ENCODE measurements at places on chromosomes 6 and 20.

GRCh38 chr6:151096691-151097606 is 142.8 kb upstream of the AKAP12 start:
- no peak for DNase-seq

DNA sequence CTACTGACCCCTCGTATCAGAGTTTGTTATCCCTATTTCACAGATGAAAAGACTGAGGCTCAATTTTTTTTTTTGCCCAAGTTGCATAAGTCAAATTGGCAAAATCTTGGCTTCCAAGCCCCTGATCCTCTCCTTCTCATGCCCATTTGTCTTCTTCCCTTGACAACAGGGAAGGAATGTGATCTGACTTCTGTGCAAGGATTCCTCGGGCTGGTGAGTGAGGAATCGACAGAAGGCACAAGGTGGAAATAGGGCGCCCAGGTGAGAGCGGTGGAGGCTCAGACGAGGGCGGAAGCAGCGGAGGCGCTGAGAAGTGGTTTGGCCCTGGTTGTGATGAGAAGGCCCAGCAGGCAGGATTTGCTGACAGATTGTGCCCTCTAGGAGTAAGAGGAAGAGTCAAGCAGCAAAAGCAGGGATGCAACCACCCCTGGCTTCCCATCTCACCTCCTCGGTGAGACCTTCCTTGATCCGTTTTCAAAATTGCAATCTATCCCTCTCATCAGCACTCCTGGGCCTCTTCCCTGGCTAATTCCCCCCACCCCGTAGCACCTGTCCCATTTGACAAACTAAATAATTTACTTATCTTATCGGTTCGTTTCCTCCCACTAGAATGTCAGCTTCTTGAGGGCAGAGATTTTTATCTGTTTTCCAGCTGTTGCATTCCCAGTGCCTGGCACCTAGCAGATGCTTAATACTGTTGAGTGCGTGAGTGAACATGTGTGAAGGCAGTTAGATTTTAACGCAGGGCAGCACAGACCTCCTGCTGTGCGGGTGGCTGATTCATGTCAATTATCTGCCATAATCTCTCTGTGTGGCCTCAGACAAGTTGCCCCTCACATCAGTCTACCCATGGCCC is 3.7 kb upstream of the SIRPA start:
- DNase-seq = no peak

- no peak for DNase-seq
Measured at GRCh38 chr6:33633084-33633461, 12.0 kb downstream of the ITPR3 start.

DNA sequence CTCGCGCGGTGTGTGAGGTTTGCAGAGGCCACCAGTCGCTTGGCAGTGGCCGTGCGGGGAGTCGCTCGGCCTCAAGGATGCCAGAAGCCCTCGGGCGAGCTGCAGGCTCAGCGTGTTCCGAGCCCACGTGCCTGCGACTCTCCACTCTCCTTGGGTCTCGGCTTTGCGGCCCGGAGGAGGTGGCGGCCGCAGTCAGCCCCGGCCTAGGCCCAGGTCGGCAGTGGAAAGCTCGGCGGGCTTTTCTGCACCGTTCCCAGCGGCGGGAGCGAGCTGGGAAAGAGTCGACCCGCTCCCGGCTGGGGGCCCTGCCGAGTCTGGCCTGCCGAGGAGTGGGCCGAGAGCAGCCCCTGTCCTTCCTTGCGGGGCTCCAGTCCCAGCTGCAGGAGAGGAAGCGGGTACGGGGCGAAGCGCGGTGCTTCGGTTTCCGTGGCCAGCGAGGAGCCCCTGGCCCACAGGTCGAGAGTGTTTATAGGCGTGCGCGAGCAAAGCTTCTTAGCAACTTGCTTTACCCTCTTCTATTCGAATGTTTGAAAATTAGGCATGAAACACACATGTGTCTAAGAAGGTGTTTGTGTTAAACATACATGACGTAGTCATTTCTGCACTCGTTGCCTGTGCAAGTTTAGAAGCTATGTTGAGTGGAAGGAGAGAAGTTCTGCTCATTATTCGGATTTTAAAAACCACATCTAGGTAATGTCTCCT is 5.6 kb downstream of the FOXC1 start:
- DNase-seq = no peak

- no peak for DNase-seq
Measured at GRCh38 chr6:96656567-96656966, 93.6 kb downstream of the FHL5 start.

GRCh38 chr6:152189736-152190135 is 382.3 kb downstream of the ESR1 start:
- DNase-seq = no peak

GRCh38 chr20:12699374-12700228 is 309.2 kb upstream of the SPTLC3 start:
- peak; percentile 92 for DNase-seq

DNA sequence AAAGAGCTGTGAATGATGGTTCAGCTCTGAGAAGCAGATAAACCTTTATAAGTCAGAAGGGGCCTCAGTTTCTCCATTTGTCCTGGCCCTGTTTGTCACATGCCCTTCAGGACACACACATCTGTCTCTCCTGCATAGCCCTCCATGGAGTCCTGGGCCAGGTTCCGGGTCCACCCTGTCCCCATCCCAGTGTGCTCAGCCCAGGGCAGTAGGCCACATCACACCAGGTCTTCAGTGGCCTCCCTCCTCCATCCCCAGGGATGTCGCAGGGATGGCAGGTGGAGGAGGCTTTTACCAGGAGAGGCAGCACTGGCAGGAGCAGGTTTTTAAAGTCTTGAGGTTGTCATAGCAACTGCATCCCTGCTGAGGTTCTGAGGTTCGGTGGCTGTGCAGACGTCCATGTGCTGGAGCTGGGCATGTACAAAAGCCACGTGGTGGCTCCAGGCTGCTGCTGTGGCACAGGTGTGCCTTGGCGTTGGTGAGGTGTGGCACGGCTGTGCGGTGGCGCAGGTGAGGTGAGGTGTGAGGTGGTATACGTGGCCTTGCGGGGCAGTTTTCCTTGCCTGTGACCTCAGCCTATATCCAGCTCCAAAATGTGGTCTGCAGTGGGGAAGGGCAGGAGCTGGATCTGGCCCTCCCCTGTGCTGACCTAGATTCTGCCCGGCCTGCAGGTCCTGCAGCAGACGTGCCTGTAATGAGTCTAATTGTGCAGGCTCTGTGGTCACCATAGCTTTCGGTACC is 8.0 kb upstream of the NPBWR2 start:
- peak; percentile 34 for DNase-seq

- no peak for DNase-seq
Measured at GRCh38 chr6:4786996-4787395, 10.8 kb downstream of the CDYL start.

- DNase-seq = no peak
Measured at GRCh38 chr6:169895000-169895759, 143.8 kb downstream of the ERMARD start.

GRCh38 chr20:39541136-39541803 is 579.1 kb downstream of the DHX35 start:
- no peak for DNase-seq

- no peak for DNase-seq
Measured at GRCh38 chr20:58242824-58243223, 14.4 kb upstream of the ANKRD60 start.

DNA sequence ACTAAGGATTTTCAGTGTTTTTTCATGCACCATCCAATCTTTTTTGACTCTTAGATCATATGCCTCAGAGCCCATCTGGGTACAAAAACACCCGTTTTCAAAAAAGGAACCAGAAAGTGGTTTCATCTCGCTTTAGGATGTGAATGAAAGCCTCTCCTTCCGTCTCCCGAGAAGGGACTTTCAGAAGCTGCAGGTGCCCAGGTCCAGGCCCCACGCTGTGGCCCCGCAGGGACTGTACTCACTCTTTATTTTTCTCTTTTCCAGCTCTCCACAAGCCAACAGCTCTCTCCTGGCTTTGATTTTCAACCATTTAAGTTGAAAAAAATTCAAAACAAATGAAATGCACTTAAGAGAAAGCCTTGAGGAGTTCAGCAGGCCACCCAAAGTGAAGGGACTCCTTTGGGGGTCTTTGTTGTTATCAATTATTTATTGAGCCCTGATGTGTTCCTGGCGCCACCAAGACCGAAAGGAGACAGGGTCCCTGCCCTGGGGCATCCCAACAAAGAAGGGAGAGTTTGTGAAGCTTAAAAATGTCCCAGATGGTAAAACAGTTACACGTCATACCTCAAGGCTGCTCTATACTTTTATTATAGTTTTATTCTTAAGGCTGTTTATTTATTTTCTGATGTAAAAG is 467.3 kb downstream of the PREX1 start:
- no peak for DNase-seq

- DNase-seq = no peak
Measured at GRCh38 chr6:151501511-151502136, 7.8 kb downstream of the CCDC170 start.

DNA sequence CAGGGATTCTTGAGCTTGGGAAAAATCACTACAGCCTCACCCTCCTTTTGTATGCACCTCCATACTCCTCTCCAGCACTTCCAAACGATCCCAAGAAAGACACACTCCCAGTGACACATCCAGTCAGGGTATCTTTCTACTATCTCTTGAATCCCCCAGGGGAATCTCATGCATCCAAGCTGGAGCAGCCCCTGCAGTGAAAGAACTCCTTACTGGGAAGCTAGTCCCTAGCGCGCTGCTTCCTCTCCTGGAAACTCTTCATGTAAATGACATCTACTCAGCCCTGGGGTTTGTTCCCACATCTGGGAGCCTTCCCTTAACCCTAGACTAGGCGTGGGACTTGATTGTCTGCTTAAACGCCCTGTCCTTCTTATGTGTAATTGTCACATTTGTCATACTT is 329.1 kb upstream of the QKI start:
- DNase-seq = no peak

DNA sequence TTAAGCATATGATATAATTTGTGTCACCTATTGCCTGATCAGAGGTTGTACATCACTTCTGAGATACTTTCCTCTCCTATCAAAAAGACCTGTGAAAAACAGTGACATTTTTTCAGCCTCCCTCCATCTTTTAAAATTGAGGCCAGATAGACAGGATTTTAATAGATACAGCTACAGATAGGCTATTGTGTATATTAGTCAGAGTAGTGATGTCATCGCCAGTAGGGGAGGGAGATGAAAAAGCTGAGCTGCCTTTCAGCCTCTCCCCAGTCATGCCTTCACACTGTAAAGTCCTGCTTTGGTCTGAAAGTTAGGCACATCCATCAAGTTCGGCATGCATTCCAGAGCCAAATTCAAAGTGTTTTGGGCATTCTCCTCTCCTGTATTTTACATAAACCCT is 7.9 kb upstream of the PABPC1L start:
- no peak for DNase-seq

DNA sequence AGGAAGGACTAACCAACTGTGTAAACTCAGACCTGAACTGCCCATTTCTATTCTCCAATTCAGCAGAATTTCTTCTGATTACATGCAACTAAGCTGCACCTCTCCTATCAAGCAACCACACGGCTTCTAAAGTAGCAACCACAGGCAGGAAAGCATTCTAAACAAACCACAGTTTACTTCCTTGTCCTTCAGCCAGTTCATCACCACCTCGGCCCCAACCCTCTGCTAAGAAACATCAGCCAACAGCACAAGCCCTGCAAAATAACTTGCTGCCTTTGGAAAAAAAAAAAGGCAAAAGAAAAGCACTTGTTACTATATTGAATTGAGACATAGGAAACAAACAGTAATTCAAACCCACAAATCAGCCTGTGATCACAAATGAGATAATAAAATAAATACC is 140.3 kb downstream of the NFATC2 start:
- DNase-seq = no peak

DNA sequence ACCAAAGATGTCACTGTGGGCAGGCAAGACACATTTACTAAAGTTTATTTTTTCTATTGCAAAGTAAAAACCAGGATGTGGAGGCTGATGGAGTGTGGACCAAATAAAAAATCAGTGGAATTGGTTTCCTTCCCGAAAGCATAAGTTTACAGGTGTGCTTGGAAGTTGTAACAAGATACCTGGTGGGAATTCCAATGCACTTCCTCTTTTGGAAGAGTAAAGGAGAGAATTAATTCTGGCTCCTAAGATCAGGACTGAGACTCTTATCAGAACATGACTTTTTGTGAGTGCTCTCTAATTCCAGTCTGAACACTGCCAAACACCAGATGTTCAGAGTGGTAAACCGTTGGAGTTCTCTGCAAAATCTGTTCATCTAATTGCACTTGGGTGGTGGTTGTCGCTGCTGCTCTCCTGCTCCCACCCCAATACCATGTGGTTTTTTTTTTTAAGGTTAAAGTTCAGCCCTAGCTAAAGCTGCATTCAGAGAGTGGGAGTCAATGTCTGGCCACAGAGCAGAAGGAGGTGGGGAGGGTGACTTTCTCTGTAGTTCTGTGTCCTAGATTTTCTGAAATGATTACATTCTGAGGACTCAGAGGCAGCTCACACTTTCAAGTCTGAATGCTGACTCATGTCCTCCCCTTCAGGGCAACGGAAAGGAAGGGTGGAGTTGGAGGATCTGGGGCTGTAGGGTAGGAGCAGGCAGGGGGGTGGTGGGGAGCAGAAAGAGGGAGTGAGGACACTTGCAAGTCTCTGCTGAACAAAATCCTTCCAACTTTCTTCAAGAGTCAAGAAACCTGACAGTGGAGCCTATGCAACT is 275.8 kb upstream of the PRDM1 start:
- DNase-seq = no peak

- DNase-seq = no peak
Measured at GRCh38 chr6:129338683-129339082, 371.3 kb downstream of the ARHGAP18 start.

- no peak for DNase-seq
Measured at GRCh38 chr6:132511831-132512220, 1.1 kb downstream of the STX7 start.

GRCh38 chr6:51778666-51779065 is 308.7 kb downstream of the PKHD1 start:
- no peak for DNase-seq

DNA sequence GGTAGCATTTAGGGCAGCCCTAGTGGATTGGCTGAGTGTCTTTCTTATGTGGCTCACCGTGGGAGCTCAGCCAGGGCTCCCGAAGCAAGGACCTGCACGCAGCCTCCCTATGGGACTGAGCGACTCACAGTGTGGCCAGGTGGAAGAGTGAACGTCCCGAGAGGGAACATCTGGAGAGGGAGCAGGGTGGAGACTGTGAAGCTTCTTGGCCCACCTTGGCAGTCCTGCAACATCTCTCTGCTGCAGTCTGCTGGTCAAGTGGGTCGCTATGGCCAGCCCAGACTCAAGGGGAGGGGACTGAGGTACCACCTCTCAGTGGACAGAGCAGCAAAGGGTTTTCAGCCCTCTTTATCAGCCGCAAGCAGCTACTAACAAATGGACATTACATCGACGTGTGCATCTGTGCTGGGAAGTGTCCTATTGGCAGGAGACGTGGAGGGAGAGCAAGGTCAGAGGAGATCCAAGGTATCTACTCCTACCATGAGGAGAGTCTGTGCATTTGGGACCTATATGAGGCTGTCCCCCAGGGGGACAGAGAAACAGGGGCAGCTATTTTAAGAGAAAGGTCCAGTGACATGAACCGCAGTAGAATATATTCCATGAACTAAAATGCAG is 49.0 kb upstream of the NXT1 start:
- no peak for DNase-seq

DNA sequence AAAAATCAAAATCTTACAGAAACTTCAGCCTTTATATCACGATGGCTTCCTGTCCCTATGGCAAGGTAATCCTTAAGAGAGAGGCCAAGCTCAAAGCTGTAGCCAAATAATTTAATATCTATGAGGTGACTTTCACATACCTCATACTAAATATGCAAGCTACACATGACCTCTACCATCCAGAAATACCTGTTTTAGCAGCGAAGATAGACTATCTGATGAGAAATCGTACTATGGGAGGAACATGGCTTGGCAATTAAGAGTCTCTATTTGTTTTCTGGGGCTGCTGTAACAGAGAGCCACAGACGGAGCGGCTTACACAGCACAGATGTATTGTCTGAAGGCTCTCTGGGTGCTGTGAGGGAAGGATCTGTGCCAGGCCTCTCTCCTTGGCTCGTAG is 31.0 kb upstream of the SALL4 start:
- no peak for DNase-seq
